ENCODE measurements at places on chromosomes 2 and 18.

DNA sequence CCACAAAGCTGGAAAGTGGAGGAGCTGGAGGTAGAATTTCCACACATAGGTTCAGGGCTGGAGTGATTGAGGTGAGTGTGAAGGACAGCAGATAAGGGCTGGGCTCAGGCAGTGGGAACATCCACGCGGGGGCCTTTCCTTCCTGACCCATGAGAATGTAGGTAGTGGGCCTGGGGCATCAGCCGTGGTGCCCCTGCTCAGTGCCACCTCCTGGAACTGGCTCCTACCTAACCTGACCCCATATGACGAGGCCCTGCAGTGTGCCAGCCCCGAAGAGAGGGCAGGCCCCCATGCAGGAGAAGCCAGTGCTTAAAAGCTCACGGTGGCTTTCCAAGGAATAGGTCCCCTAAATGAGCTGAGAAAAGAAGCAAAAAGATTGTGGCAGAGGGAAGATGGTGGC, 66.2 kb downstream of the HS6ST1 start:
- no peak for DNase-seq

GRCh38 chr18:34795070-34795732, 85.1 kb downstream of the DTNA start:
- DNase-seq: no peak

GRCh38 chr2:159225025-159226016, 61.2 kb downstream of the WDSUB1 start:
- DNase-seq: no peak

DNA sequence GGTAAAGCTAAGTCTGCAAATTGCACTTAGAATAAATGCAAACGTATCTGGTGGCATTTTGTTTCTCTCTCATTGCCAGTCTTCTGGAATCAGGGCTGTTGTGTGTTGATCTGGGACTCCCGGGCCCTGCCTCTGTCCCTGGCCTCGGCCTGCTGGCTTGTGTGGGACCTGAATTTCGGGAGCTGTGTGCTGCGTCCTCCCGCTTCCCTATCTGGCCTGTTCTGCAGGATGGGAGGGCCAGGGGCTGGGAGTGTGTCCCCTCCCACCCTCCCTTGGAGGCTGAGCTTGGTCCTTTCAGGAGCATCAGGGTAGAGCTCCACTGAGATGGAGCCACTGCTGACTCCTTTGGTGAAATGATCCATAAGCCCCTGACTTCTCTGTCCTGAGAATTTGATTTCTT, 118.5 kb downstream of the ACKR3 start:
- no peak for DNase-seq

GRCh38 chr2:177471990-177472389, 79.4 kb downstream of the AGPS start:
- DNase-seq: no peak

GRCh38 chr18:58605027-58606020, 23.6 kb downstream of the ALPK2 start:
- no peak for DNase-seq

GRCh38 chr2:45891719-45892424, 240.4 kb downstream of the PRKCE start:
- no peak for DNase-seq

DNA sequence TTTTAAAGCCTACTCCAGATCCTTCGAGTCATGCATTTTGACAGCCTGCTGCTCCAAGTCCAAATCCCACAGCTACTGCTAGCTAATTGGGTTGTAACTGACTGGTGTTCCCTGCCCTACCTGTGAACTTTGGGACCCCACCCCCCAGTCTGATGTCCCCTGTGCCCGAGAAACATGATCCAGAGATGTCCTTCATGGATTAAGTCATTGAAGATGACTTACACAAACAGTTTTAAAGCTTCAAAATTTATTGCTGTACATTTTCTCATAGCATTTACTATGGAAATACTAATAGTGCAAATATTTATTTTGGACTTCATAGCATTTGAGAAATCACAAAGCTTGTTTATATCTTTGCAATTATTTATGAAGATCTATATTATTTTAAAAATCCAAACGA, 73.1 kb downstream of the MBD2 start:
- DNase-seq: no peak

DNA sequence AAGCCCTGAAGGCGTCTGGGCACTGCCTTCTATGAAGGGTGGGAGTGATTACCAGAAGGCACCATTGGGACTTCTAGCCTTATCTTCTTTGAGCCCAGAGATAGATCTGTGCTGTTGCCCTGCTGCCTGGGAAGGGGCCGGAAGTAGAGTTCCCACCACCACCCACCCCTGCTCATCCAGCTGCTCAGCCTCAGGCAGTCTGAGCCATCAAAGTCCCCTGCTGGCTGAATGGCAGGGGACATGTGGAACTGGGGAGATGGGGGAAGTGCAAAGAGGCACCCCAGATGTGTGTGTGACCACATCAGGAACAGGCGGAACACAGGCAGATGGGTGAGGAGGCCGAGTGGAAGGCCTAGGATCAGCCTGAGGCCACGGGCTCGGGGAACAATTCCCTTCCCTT, 3.3 kb upstream of the WNT10A start:
- DNase-seq: no peak

DNA sequence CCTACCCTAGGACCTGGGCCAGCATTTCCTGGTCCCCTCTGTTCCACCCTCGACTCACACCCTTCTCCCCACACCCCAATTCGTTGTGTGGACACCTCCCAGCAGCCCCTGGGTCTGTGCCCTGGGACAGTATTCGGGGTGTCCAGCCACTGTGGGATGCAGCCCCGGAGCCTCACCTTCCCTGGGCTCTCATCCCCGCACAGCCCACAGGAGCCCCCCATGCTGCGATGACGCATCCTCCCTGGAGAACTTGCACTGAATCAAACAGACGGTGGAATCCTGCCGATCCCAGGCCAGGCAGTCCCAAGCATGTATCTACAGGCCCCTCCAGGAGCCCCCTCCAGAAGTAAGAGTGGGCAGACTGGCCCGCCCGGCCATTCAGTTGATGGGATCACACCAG, 9.7 kb downstream of the ITM2C start:
- no peak for DNase-seq

GRCh38 chr18:12361770-12362378, 15.2 kb downstream of the AFG3L2 start:
- DNase-seq: no peak

All from NCI-H1048 (cell line).